ENCODE measurements at places on chromosomes 11 and 22.

DNA sequence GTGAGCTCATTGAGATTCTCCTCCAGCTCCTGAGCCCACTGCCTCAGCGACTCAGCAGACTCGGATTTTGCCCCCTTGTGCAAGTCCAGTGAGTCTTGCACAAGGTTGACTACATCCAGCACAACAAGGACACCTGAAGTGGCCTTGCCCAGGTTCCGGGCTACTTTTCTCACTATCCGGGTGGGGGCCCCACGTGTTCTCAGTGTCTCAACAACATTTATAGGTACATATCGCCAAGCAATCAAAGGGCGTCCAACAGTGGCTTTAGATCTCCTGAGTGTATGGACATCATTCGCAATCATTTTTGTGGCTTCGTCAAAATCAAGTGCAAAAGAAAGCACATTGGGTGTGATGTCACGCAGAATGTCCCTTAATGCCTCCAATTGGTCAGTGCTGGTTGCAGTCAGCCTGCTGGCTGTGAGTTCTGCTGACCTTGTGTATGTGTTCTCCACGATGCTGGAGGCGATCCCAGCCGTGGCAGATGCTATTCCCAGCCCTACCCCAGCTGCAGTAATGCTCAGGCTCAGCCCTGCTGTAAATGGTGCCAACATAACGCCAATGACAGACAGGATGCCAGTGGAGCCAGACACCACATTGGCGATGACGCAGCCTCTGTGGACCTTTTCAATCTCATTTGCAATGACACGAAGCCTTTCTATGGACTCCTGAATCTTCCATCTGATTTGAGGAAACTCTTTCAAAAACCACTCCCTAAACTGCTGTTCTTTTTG, 10.3 kb downstream of the APOL4 start:
- DNase-seq = no peak

- DNase-seq = no peak
These were observed 4.5 kb downstream of the FHIP1B start for GRCh38 chr11:6229911-6230310.

DNA sequence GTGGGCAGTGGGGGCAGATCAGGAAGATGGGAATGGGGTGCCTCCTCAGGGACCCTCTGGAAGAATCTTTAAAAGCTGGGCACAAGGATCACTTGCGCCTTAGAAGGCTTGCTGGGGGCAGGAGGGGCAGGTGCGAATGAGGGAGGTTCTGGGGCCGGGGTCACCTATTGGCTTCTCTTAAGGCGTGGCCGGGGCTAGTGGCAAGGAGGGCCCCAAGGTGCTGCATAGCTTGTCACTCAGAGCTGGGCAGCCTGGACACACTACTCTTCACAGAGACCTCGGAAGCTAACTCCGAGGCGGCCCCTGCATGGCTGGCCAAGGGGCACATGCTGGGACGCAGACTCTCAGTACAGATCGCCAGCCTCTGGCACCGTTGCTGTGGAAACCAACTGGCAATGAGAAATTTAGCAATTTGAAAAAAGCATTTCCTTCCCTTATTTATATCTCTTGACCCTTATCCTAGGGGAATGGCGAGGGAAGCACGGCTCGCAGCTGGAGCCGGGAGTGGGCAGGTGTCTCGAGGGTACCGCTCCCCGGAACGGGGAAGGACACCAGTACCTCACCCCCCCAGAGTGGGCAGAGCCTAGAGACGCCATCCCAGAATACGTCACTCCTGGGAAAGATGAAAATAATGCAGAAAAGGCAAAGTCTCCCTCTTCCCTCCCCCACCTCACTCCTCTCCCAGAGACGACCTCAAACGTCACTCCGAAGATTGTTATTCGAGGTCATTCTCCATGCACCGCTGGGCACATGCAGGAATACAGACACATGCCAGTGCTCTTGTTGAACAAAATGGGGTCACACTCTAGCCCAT, 188.1 kb downstream of the CTTN start:
- DNase-seq = no peak

GRCh38 chr11:134727204-134727603, 315.2 kb upstream of the B3GAT1 start:
- no peak for DNase-seq

- DNase-seq = no peak
These were observed 217.0 kb downstream of the DYNC2H1 start for GRCh38 chr11:103326070-103326794.

GRCh38 chr22:20429254-20430100, 8.1 kb downstream of the SCARF2 start:
- peak; percentile 85 for DNase-seq

DNA sequence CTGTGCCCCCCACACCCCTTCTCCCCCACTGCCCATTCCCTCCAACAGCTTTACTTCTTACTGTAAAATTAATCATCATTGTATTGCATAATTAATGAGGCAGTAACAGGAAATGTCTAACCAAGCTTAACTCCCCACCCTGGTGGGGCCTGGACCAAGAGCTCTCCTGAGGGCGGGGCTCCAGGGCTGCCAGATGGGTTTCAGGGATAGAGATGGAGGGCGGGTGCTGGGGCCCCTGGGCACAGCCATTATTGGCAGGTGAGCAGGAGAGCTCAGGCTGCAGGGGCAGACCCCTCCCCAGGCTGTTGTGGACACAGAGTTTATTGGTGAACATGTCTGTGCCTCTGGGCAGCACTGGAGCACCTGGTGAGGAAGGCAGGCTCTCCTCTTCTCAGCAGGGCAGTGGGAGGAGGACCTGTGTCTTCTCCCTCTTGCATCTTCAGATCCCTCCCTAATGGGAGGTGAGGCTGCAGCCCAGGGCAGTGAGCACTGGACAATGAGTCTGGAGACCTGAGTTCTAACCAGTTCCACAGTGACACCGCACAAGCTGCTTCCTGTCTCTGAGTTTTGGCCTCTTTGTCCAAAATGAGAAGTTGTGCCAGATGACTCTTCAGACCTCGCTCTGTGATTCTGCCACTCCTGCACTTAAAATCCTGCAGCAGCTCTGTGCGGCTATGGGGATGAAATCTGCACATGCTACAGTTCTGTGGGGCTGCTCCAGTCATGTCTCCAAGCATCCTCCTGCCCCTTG, 233.3 kb downstream of the CEP164 start:
- no peak for DNase-seq

DNA sequence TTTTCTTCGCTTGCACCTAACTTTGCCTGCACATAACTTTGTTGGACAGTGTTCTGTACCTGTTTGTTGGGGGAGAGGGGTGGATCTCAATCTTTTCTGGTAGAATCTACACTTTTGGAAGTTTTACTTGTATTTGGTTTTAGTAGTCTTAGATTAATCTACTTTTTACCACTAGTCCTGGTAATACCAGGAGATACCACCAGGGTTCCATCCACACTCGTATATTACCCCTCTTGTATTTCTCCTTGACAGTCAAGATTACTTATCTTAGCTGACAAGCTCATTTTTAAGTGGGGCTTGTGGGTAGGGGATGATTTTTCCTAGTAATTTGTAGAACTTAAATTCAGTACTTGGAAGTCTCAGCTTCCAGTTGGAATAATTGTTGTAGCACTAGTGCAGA, 37.3 kb upstream of the TECTA start:
- DNase-seq = no peak

GRCh38 chr11:14270690-14271542, 88.1 kb downstream of the RRAS2 start:
- no peak for DNase-seq

Measured in stimulated activated CD4-positive, alpha-beta T cell treated with anti-CD3 and anti-CD28 coated beads, Interleukin-2, amount 100 ng/mL, for 24 hours (primary cell).